Activated effector memory CD4-positive, alpha-beta T cell treated with anti-CD3 and anti-CD28 coated beads, Interleukin-2, amount 50 U/mL, for 16 hours (primary cell): ENCODE measurements at places on chromosomes 11 and 22.
A peak's percentile ranks its signal among the peaks of the same experiment; 100 is the strongest.

DNA sequence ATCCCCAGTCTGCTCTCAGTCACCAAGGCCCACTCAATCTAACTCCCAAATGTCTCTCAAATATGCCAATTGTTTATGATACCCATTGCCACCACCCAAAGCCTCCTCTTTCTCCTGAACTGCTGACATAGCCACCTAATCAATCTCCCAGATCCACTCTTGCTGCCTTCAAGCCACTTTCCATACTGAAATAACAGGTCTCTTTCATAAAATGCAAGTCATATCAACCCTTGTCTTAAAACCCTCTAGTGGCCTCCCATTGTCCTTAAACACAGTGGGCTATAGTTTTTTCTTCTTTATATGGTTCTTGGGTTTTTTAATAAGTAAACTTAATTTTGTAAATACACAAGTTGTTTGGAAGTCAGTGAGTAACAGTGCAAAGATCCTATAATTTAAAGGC, 155.2 kb upstream of the ZC3H12C start:
- DNase-seq, result no peak

- no peak for DNase-seq
Measured at GRCh38 chr11:62433904-62434276, 15.1 kb downstream of the SCGB1A1 start.

GRCh38 chr11:12569499-12570425, 104.5 kb upstream of the TEAD1 start:
- no peak for DNase-seq

- DNase-seq, result no peak
Measured at GRCh38 chr11:96397863-96398262, 8.1 kb downstream of the JRKL start.

- DNase-seq, result no peak
Measured at GRCh38 chr11:133887692-133888332, 42.5 kb upstream of the SPATA19 start.

- DNase-seq, result peak; percentile 82
Measured at GRCh38 chr11:269146-269890, 8.9 kb upstream of the NLRP6 start.

DNA sequence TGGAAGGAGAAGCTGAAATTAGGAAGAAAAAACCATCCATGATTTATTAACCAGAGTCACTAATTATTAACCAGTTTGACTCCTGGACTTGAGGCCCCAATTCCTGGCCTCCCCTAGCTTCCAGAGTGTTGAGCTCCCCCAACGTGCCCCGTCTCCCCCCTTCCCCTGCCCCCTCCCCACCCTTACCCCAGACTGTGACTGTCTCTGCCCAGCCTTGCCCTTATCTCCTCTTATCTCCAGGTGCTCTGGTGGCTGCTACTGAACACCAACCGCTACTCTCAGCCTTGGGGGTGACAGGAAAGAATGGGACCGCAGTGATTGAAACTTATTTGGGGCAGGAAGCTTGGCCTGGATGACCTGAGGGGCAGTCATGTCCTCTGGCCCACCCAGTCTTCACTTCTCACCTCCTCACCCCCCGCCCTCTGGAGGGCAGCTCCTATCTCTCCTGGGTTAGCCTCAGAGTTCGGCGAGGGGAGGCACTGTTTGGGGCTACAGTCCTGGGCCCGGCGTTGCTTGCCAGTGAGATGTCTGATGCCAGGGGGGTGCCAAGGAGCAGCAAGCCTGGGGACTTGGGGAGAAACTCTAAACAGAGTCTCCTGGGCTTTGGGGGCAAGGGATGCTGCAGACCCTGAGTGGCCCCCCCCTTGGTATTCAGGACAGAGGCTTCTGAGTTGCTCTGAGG, 15.5 kb downstream of the NECTIN1 start:
- no peak for DNase-seq

GRCh38 chr22:42470366-42471082, 38.3 kb upstream of the NFAM1 start:
- no peak for DNase-seq

- DNase-seq, result no peak
Measured at GRCh38 chr11:78027759-78028158, 4.7 kb upstream of the KCTD14 start.

GRCh38 chr11:559020-559620, 1.4 kb downstream of the LMNTD2 start:
- no peak for DNase-seq

DNA sequence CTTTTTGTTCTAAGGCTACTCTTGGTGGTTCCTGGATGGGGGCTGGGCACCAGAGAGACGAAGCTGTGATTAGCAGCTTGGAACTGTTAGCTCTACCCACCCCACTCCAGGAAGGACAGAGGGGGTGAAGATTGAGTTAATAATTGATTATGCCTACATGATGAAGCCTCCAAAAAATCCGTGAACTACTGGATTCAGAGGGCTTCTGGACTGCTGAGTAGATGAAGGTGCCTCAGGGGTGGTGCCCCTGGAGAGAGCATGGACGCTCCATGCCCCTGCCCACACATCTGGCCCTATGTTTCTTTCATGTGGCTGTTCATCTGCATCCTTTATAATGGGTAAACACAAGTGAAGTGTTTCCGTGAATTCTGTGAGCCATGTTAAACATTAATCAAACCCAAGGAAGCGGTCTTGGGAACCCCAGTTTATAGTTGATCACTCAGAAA, 47.3 kb upstream of the CYP2D6 start:
- DNase-seq, result no peak

DNA sequence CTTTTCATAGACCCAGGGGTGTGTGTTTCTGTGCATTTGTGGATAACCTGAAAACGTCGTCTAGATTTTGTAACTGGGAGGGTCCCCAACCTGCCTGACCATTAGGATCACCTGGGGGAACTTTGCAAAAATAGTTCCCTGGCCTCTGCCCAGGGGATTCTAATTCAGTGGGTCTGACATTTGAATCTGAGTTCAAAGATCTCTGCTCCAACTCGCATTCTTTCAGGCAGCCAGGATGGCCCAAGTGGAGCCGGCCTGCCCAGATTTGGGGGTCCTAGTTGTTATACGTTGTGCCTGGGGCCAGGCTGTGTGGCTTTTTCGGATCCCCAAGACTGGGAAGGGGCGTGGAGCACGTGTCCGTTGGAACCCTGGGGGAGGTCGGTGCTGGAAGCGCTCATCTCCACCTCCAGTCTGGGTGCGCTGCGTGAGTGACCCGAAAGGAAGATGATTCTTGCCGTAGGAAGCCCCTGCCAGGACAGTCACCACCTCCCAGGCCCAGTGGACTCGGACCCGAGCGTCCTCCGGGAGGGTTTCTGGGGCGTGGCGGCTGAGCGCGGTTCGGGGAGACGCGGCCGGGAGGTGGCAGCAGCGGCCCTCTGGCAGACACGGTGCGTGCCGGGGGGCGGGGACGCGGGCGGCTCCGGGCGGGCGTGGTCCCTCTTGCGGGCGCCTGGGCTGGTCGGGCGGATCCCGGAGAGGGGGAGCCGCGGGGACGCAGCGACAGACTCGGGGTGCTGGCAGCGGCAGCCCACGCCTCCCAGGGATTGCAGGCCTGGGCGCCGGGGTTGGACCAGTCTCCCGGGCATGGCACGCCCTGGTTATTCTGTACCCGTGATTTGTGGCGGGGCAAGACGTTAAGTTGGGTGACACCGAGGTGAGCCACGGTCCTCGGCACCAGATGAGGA, 29.2 kb upstream of the PLET1 start:
- peak; percentile 95 for DNase-seq

- DNase-seq, result no peak
Measured at GRCh38 chr11:100932474-100933100, 197.0 kb downstream of the PGR start.

DNA sequence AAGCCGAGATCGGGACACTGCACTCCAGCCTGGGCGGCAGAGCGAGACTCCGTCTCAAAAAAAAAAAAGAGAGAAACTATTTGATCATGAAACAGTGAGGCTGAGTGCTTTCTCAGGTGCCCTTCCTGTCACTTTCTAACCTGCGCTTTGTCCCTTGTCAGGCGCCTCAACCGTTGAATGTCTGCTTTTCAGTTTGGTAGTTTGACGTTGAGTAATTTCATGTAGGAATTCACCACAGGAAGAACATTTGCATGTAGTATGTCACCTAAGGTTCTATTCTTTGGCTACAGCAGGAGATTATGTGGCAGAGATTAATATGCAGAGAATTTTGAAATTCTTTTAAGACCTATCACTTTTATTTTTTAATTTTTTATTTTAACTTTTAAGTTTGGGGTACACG, 57.2 kb downstream of the PPFIA1 start:
- DNase-seq, result no peak

- no peak for DNase-seq
Measured at GRCh38 chr11:29623144-29623722, 393.6 kb downstream of the KCNA4 start.

GRCh38 chr22:39133871-39134270, 18.6 kb downstream of the CBX7 start:
- DNase-seq, result peak; percentile 48

DNA sequence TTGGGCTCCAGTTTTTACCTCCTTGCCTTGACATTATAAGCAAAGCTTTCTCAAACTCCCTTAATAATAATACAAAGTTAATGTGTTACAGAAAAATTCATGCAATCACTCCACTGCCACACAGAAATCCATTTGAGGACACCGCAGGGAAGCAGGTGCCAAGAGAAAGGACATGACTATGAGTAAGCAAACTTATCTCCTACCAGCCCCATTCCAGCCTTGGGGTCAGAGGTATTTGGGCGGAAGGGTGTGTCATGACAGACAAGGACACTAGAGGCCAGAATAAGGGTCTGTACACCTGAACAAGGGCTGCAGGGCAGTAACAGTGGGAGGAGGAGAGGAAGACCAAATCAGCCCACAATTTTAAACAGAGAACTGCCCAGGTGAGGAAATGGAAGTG, 5.9 kb downstream of the GNG3 start:
- no peak for DNase-seq

DNA sequence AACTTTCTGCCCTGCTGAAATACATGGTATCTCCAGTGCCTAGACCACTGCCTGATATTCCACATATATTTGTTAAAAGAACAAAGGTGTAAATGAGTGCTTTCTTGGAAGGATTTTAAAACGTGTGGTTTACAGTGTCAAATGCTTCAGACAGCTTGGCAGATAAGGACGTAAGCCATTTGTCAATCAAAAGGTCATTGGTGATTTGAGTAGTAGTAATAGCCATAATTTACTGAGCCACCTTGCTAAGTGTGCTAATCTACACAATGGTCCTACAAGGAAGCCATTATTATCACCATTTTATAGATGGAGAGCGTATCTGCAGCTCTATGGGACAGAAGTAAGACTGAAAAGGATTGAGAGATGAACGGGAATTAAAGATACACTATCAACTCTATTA, 186.8 kb upstream of the MPPED2 start:
- DNase-seq, result no peak

DNA sequence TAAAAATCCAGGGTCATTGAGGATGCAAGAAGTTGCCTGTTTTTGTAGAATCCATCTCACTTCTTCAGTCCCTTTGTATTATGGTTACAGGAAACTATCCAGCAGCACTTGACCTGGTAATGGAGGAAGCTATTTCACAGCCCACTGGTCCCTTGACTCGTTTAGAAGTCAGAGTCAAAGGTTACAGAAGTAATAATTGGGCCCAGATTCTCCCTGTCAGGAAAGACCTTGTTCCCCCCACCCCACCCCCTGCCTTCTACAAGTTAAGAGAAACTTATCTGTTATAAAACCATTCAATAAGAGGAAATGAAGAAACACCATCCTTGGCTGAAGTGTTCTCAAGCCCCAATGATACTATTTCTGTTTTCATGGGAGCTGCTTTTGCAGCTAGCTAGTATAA, 65.8 kb downstream of the CSTPP1 start:
- no peak for DNase-seq

DNA sequence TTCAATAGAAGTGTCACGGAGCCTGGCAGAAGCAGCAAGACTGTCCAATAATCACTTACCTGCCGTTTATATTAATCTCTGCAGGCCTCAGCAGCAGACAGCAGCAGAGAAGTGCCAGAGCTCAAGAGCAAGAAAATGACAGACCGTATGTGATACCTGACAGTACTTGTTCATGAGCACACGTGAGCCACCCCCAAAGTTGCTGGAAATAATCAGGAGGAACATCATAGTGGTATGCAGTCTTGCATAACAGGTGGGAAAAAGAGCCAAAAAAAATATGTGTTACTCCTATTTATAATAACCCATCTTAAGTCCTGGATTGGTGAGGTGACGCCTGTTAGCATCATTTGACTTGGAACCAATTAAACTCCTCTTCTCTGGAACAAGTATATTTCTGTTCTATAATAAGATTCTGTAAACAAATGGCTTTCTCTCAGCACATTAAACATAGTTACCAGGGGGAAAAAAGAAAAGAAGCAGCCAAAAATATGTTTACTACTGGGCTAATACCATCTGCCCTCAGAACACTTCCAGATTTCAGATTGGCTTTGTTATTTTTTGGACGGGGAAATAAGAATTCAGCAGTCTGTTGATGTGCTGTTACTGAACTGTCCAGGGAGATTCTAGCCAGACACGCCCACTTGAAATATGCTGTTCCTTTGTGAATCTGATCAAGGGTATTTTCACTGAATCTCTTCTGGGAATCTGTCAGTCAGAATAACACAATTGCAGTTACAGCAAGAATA, 7.9 kb upstream of the SLN start:
- no peak for DNase-seq

DNA sequence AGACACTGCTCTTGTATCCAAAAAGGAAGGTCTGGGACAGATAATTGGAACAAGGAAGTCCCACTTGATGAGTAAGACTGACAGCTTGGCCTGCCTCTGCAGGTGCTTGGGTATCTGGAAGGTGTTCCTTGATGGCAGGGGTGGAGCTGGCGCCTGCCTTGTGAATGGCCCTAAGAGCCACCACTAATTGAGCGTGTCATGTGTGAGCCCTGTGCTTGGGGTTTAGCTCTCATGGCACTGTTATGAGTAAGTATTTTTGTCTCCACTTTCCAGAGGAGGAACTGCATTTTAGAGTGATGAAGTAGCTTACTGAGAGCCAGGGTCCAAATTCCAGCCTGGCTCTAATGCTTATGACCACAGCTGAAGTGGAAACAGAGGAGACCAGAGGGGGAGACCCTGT, 71.2 kb upstream of the NECTIN1 start:
- DNase-seq, result no peak

- DNase-seq, result peak; percentile 79
Measured at GRCh38 chr11:111982019-111982464, 43.2 kb upstream of the DLAT start.

DNA sequence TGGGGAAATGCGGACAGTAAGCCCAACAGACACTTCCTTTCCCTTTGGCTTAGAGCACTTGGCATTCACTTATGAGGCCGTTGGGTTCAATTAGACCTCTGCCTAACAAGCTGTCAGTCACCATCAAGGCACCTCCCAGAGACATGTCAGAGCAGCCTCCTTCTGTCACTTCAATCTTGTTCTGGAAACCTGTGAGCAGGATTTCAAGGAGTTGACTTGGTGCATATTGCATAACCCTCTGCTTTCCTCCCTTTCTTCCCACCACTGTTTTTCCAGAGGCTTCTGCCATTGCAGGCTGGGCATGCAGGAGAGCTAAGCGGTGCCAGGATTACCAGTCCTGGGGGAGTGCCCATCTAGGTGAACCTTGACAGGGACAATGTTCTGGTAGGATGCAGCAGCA, 484.2 kb upstream of the LRRC4C start:
- DNase-seq, result no peak
